ENCODE measurements at places on chromosomes 4 and X.

DNA sequence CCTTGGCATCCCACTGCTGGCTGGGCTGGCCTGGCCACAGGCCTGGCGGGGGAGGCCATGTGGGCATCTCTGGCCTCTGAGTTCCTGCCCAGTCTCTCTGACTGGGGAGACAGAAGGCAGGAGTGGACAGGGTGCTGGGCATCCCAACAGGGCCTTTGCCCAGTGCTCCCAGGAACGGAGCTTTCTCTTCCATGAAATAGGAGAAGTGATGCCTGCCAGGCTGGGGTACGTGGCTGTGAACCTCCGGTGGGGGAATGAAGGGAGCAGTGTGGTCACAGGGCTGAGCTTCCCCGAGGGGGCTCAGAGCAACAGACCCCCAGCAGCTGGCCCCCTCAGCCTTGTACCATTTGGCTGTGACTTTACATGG is 40.4 kb upstream of the HMX1 start:
- DNase-seq, result no peak

DNA sequence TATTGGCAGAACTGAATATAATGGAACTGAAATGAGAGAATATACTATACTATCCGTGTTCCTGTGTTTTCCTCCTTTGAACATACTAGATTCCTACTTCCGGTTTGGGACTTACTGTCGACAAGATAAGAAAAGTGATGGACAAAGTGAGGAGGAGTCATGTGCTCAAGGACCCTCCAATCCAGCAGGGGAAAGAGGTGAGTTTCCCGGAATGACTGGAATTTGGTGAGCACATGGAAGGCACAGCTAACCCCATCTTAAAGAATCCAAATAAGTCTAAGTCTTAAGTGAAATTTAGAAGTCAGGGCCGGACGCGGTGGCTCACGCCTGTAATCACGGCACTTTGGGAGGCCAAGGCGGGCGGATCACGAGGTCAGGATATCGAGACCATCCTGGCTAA is 36.6 kb upstream of the SH3D19 start:
- no peak for DNase-seq

DNA sequence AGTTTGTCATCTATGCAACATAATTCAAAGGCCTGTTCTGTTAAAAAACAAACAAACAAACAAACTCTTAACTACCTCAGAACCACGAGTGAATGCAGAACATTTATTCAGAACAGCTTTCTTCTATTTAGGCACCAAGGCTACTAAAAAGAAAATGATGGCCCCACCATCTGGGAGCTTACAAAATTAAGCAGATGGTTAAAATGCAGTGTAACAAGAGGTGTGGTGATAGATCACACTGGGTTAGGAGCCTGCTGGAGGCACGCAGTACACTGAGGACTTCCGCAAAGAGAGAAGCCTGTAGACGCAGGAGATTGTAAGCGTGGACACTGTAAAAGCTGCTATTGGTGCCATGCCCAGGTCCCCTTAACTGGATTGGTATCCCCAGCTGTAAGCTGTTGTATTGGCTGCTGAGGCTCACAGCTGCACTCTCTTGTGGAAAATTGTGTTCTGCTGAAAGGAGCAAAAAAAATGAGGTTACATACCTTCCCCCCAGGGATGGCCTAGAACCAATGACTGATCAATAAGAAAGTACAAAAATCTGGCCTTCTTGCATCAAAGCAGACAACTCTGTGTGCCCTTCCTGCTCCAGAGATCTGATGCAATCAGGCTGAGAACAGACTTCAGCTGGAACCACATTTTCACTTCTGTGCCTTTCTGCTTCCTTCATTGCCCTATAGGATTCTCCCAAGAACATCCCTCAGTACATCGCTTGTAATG is 60.0 kb downstream of the SHROOM3 start:
- DNase-seq, result no peak

DNA sequence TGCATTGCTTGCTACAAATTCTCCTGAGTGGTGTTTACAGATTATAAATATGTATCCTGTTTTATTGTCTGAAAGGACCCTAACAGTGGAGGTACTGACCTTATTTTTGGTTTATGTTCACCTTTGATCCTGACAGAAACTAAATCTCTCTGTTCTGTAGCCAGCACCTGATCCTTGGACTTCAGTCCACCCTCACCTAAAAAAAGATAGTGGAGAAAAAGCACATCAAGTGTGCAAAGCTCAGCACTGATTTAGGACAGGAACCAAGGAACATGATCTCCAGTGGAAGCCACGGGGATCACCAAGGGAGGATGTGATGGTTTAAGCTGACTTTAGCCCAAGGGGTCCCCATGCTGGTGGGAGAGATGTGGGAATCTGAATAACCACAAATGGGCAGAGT is 22.3 kb upstream of the C4orf54 start:
- DNase-seq, result no peak

- DNase-seq, result no peak
Measured at GRCh38 chrX:144768540-144768939, 478.8 kb upstream of the SPANXN1 start.

DNA sequence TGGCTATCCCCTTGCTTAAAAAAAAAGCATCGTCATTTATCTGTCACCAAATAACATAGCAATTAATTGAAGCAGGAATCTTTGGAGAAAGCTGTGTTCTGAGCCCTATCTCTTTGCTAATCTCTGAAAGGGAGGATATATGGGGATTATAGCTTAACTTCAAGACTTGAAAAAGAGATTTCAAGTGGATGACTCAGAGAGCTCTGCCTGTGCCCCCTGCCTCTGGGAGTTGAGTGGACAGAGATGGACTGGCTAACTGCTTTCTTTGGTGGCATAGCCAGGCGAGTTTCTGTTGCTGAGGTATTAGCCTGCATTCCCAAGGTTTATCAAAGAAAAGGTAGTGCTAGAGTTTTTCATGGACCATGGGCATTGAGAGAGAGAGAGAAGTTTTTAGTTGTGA is 91.6 kb downstream of the DDIT4L start:
- no peak for DNase-seq

GRCh38 chr4:3366893-3367775 is 74.3 kb downstream of the RGS12 start:
- no peak for DNase-seq

- DNase-seq, result no peak
Measured at GRCh38 chr4:26874110-26874509, 13.5 kb downstream of the STIM2 start.

- DNase-seq, result no peak
Measured at GRCh38 chr4:27006646-27007045, 146.0 kb downstream of the STIM2 start.

- DNase-seq, result no peak
Measured at GRCh38 chrX:22800360-22800759, 199.4 kb upstream of the DDX53 start.

DNA sequence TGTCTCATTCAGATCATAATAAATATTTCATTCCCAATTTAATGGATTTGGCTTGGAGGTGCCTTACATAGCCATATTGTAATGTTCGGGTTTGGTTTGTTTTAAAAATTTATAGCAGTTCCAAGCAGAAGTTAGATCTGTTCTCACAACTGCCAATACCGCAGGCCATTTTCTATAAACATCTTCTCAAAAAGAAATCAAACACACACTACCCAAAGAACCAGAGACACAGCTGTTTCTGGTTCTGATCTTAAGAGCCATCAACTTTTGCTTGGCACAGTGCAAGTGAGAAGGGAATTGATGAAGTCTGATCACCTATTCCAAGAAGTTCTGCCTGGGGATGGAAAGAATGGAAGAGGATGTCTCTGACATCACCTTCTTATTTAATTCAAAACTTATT is 22.9 kb downstream of the MID1IP1 start:
- no peak for DNase-seq

Data from NCI-H1417 treated with DMSO at 0.1 percent for 48 hours (cell line).